ENCODE measurements at places on chromosomes 5 and 9.
A peak's percentile ranks its signal among the peaks of the same experiment; 100 is the strongest.

DNA sequence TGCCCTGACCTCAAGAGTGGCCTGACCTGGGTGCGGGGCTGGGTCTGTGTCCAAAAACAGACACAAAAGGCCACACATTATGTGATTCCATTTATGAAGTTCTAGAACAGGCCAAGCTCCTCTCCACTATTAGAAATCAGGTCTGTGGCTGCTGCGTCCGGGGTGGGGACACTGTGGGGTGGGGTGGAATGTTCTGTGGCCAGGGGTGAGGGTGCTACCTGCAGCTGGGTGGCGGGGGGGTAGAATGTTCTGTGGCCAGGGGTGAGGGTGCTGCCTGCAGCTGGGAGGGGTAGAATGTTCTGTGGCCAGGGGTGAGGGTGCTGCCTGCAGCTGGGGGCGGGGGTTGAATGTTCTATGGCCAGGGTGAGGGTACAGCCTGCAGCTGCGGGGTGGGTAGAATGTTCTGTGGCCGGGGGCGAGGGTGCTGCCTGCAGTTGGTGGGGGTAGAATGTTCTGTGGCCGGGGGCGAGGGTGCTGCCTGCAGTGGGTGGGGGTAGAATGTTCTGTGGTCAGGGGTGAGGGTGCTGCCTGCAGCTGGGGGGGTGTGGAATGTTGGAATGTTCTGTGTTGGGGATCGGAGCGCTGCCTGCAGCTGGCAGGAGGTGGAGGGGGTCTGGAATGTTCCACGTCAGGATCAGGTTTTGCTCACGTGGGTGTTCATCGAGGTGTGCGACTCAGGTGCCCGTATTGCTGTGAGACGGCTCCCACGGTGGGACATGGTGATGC lies 8.3 kb downstream of the LCN12 start:
- no peak for DNase-seq

DNA sequence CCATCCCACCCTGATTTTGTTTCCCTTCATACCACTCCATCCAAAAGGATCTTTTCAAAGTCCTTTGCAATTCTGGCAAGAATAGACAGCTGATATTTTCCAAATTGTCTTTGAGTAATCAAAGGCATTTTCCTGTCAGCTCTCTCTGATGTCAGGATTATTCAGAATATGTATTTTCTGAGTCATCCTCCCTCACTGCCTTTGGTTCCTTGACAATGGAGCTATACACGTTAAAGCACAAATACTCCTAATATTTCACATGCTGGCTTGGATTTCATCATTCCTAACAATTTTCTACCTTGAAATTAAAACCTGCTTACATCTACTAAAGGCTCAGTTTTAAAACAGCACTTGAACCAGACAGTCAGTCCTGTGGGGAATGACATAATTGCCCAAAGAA lies 379.4 kb downstream of the GADD45G start:
- no peak for DNase-seq

- no peak for DNase-seq
Measured at GRCh38 chr9:8188723-8189407, 389.3 kb upstream of the DMAC1 start.

DNA sequence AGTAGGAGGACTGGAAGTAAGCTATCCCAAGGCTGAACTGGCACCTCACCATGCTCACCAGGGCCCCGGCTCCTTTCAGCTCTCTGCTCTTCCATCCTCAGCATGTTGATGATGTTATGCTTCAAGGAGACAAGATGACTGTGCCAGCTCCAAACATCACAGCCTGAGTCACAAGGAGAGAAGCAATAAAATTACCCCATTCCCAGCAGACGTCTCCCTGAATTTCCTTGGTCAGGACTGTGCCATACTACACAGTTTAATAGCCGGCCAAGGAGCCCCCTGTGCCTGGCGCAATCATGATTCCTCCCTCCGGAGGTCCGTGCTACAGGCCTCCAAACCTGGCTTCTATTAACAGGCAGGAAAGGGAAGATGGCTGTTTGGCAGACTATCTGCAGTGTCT lies 51.2 kb upstream of the ROR2 start:
- DNase-seq, result no peak

DNA sequence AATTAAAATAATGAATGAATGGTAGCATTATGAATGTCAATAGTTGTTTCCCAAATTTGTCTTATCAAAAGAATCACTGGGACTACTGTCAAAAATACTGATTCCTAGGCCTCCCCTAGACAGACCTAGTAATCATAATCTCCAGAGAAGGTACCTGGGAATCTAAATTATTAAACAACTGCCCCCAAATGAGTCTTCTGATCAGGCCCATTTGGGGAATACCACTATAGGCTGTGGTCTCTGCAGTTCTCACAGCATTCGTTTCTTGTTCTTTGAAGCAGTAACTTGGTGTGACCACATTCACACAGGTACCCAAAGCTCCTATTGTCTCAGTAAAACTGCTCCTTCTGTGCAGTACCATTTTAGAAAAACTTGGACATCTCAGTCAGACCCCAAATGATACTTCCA lies 230.9 kb downstream of the PIK3R1 start:
- no peak for DNase-seq

- no peak for DNase-seq
Measured at GRCh38 chr5:106311230-106311915, 1359.4 kb downstream of the EFNA5 start.

DNA sequence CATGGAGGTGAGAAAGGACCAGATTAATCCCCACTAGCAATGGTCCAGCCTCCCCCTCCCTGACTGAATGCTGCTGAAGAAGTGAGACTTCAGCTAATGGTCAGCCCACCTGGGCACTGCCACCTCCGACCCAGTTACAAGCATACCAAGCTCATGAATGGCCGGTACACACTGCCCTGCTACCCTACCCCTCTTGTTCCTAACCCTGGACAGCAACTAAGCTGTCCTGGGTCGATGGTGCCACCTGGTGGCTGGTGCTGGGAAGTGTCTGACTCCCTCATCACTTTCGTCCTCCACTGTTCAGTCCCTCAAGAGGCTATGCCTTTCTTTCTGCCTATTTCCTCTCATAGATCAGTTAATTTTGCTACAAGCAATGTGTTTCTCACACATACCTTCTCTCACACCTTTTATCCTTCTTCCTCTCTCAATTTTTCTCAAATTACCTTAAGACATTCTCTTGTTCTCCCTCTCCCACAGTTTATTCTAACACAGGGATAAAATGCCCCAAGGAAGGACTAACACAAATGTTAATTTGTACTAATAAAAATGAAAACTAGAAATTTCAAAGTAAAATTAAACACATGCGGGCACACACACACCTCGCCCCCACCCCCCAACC lies 42.4 kb downstream of the PAX5 start:
- DNase-seq, result no peak

DNA sequence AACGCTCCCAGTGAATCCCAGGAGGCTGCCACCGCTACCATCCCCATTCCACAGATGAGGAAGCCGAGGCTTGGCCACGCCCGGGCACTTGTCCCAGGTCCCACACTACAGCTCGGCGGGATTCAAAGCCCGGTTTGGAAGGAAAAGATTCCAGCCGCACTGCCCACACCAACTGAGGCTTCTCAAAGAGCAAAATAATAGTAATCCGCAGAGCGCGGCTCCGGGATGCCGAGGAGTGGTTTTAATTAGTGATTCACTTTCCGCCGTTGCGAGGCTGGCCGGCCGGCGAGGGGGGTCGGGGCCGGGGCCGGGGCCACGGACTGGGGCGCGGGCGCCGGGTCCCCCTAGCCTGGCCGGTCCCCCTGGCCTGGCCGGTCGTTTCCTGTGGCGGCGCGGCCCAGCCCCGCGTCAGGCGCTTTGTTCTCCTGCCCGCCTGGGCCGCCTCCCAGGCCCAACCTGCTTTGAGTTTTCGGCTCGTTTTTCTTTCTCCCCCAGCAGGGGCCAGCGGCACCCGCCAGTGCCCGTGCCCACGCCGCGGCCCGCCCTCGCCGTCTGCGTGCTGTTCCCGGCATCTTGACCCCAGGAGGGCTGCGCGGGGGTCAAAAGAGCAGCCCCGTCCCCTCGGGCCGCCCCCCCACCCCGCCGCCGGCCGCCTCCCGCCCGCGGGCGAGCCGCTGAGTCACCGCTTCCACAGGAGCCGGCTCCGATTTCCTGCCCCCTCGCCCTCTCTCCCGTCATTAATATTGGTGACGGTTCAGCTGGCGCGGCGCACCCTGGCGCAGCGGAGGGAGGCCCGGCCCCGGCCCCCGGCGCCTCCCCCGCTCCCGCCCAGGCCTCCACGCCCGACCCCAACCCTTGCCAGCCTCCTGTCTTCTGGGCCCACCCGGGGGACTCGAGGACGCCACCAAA lies 31.2 kb downstream of the FGF18 start:
- no peak for DNase-seq

DNA sequence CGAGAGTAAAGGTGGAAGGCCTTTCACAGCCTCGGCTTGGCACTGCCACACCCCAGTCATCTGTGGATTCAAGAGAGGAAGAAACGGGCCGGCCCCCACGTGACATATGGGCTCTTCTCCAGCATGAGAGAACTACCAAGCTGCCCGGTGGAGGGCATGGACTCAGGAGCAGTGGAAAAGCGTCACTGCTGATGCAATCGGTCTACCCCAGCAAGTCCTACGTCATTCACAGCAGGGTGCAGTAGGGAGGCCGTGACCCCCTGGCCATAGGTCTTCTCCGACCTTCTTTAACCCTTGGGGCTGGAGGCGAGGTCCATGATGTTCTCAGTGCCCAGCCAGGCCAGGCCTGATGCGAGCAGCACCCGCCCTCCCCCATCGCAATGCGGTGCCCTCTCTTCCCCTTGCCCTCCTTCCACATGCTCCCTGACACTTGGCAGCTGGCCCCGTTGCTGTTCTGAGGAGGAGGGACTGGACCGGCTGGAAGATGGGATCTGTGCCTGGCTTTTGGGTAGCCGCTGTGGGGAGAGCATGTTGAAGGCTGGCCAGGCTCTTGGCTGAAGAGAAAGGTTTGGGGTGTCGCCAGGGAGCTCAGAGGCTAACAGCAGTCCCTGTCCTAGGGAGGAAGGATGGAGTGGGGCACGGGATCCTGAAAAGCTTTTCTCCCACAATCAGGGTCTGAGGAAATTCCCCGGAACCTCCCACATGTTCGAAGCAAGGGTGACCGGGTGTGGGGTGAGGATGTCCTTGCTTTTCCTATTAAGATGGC lies 89.8 kb downstream of the LIFR start:
- no peak for DNase-seq

- DNase-seq, result no peak
Measured at GRCh38 chr9:108002371-108002956, 512.9 kb upstream of the KLF4 start.

GRCh38 chr9:22124263-22125011 lies 115.3 kb upstream of the CDKN2B start:
- DNase-seq, result no peak

GRCh38 chr9:86983249-86983619 lies 35.9 kb upstream of the GAS1 start:
- no peak for DNase-seq

DNA sequence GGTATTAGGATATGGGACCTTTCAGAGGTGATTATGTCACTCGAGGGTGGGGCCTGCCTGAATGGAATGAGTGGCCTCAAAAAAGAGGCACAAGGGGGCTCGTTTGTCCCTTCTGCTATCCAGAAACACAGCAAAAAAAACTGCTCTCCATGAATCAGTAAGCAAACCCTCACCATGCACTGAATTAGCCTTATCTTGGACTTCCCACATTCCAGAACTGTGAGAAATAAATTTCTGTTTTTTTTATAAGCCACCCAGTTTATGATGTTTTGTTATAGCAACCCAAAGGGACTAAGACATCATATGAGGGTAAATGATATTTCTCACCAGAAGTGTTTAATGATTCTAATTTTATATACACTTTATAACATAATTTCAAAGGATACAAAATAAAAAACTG lies 476.6 kb upstream of the EDIL3 start:
- no peak for DNase-seq

- DNase-seq, result no peak
Measured at GRCh38 chr9:83960991-83961390, 19.0 kb downstream of the HNRNPK start.

GRCh38 chr9:134434894-134435506 lies 108.7 kb downstream of the RXRA start:
- DNase-seq, result peak; percentile 96

DNA sequence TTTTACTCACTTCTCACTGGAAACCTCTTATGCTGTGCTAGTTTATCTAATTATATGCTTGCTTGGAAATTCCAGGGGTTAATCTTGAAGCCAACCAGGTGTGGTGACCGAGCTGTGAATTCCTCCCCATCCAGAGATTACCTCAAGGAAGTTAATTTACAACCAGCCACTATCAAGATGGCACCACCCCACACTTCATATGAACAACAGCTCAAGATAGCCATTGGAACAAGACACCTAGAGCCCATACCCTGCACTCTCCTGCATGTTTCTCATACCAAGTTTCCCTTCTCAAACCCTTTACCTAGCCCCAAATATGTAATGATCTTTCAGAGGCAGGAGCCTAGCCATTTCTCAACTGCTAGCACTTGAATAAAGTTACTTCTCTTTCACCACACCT lies 2156.9 kb upstream of the C9orf72 start:
- DNase-seq, result no peak

DNA sequence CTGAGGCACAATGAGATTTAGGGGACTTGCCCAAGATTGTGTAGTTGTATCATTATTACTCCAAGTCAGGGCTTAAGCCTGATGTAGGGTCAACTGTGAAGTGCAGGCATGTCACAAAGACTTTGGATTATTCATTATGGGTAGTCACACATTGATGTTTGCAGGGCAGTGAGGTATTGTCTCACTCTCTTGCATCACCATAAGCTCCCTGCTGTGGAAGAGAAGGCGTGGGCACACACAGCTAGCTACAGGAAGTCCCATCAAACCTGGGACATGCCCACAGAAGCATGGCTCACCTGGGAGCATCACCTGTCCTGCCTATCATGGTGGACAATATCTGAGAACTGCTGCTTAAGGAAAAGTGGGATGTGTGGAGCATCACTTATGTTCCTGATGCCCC lies 42.1 kb downstream of the TMOD1 start:
- no peak for DNase-seq

DNA sequence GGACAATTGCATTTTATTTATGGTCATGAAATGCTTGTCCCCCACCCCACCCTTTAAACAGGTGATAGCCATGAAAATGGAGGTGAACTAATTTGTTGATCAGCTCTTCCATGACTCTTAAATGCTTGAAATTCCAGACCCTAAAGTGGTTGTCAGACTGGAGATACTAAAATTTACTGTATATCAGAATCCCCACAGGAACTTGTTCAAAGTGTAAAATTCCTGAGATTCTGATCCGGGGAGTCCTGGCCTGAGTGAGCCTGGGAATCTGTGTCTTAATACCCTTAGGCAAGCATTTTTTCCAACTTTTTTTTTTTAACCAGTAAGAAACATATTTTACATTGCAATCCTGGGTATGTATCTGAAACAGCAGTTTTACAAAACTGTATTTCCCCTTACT lies 4.7 kb downstream of the SKP2 start:
- DNase-seq, result no peak

Data from DMS79 treated with DMSO at 0.1 percent for 48 hours (cell line).